Neural progenitor cell (in vitro differentiated cells): ENCODE measurements at places on chromosomes 1 and 21. TPM values are rescaled to one million over a fixed set of nuclear protein-coding genes. Genes with fewer than 3 reads are reported as not detected.

The TMIGD3 gene
- not detected in 2 replicates for total RNA-seq

GRCh38 chr1:109192433-109192832 is 21.3 kb upstream of the SARS1 start:
- no peak overlapping the region for H3K27ac ChIP-seq
- no peaks in the 10 kb centered on the region for H3K4me1 ChIP-seq
- no peaks in the 10 kb centered on the region for H3K27me3 ChIP-seq
- DNase-seq: no peak

- no peaks in the 10 kb centered on the region for H3K27me3 ChIP-seq
- H3K4me3 ChIP-seq: no peak overlapping the region
- no peak overlapping the region for H3K27ac ChIP-seq
- no peaks in the 10 kb centered on the region for H3K36me3 ChIP-seq
Observed at GRCh38 chr1:59122527-59122926, 174.4 kb upstream of the FGGY start.

GRCh38 chr1:157739229-157739901 is 37.6 kb downstream of the FCRL2 start:
- H3K4me1 ChIP-seq: no peaks in the 10 kb centered on the region
- H3K4me3 ChIP-seq: no peak overlapping the region
- DNase-seq: peak; percentile 12
- H3K27me3 ChIP-seq: no peaks in the 10 kb centered on the region

The C1orf141 gene
- total RNA-seq: not detected in 2 replicates

DNA sequence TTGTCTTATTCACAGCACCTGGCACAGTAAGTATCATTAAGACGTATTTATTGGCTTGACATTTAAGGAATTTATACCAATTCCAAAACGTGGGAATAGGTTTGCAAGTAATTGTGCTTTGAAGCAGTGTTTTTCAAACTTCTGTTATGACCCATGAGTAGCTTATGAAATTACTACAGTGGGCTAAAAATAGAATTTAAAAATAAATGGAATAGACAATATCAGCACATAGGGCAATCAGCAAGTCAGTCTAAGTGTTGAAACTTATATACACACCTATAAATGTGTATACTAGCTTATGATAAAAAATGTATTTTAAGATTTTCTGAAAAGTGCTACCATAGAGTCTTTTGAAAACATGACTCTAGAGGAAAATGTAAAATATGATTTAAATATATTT is 116.6 kb downstream of the LMX1A start:
- H3K27ac ChIP-seq: no peak overlapping the region
- peaks cover 10% of the 10 kb centered on the region for H3K4me1 ChIP-seq
- DNase-seq: no peak
- H3K27me3 ChIP-seq: peaks cover 47% of the 10 kb centered on the region

DNA sequence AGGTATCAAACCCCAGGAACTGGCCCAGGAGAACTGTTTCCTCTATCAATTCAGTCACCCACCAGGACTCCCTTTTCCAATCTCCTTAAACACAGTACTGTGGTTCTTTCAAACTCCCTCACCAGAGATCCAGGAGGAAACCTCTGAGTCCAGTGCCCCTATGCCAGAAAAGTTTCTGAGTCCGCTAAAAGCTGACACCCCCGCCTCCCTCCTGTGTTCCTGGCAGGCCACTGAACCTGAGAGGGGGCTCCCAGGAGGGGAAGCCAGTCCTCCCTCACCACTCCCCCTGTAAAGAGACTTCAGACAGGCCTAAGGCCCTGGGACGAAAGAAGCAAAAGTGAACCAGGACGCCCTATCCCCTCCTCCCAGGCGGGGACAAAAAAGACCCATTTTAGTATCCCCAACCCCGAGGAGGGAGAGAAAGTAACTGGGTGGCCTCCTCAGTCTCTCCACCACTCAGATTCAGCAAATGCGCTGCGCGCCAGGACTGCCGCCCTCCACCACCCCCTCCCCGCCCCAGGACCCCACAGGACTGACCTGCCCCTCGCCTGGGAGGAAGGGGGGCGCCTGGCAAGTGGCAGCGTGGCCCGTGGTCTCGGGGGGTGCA is 624 bp downstream of the SLC41A1 start:
- peak; percentile 74 for DNase-seq
- no peaks in the 10 kb centered on the region for H3K36me3 ChIP-seq
- peaks cover 14% of the 10 kb centered on the region for H3K27me3 ChIP-seq

- no peak overlapping the region for H3K4me3 ChIP-seq
- peaks cover 35% of the 10 kb centered on the region for H3K27me3 ChIP-seq
- H3K36me3 ChIP-seq: no peaks in the 10 kb centered on the region
- H3K4me1 ChIP-seq: peaks cover 33% of the 10 kb centered on the region
- no peak overlapping the region for H3K27ac ChIP-seq
- peak; percentile 61 for DNase-seq
Observed at GRCh38 chr1:225811622-225812487, 1.9 kb downstream of the EPHX1 start.

The PEAR1 gene
- 0.06 TPM in 1 of 2 replicates, not detected in the other for total RNA-seq

DNA sequence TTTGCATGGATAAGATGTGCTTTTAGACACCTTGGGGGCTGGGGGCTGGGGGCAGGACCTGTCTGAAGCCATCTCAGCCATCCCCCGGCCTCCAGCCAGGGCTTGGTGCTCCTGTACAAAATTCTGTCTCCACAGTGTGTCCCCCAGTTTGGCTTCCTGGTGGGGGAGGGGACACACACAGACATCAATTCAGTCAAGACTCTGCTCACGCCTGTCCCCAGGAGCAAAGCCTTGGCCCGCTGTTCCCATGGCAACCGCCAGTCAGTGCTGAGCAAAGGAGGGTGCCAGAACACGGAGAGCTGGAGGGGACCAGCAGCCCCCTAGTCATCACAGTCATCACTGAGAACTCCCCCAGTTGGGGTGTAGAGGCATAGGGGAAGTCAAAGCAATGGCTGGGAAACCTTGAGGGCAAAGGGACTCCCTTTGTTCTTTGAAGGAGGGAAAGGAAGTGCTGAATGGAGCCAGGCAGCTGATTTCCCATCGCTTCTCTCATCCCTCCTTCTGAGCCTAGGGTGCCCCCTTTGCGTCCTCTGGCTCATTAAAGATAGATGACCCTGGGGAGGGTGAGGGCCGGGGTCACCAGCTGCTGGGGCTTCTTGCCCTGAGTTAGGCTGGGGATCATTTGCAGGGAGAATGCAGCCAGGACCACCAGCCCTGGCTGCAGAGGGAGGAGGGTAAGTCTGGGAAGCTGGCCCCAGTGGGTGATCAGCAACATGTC is 134.9 kb upstream of the IPO9 start:
- no peaks in the 10 kb centered on the region for H3K36me3 ChIP-seq
- no peak overlapping the region for H3K27ac ChIP-seq
- no peaks in the 10 kb centered on the region for H3K27me3 ChIP-seq
- H3K4me1 ChIP-seq: peaks cover 34% of the 10 kb centered on the region
- peak; percentile 78 for DNase-seq
